ENCODE measurements at places on chromosomes 7 and 10.

DNA sequence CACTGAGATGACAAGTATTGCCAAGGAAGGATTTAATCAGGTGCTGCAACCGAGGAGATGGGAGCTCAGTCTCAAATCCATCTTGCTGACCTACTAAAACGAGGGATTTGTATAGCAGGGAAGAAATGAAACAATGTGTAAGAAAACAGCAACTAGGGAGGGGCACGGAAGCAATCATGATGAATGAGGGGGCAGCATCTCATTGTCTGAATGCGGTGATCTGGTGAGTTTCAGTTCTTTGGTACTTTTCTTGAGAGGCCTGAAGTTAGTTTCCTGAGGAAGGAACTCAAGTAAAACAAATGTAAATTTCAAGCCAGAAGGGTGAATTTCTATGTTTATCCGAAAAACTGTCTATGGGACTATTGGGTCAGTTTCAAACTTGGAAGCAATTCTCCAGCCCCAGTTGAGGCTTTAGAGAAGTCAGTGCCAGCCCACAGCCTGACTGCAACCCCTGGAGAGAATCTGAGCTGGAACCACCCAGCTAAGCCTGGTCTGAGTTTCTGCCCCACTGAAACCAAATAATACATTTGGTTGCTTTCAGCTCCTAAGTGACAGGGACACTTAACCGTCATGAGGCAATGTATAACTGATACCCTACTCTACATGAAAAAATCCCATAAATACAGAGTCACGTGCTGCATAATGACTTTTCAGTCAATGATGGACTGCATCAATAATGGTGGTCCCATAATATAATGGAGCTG lies 45.8 kb upstream of the TNS3 start:
- no peak for DNase-seq

- no peak for DNase-seq
Measured at GRCh38 chr7:159175792-159176191, 31.1 kb upstream of the VIPR2 start.

- no peak for DNase-seq
Measured at GRCh38 chr7:133330085-133330484, 77.2 kb downstream of the EXOC4 start.

DNA sequence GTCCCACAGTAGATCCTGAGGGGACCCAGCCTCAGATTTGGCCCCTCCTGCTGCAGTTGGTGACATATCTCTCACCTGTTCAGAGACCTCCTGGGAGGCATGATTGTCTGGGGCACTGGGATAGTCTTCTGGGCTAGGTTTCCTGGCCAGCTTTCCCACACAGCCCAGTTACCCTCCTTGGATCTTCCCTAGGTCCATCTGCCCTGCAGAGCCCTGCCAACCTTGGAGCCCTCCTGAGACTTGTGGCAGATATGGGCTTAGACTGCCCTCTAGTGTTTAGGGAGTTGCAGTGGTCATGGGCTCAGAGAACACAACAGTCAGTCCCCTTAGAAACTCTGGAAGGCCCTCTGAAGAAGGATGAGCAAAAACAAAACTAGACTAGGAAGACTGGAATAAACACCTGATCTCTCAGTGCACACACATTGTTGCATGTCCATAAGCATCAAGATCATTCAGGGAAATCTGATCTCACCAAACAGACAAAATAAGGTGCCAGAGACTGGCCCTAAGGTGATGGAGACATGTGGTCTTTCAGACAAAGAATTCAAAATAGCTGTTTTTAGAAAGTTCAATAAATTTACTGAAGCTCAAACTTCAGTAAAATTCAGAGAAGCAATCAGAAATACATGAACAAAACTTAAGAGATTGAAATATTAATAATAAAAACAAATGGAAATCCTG lies 324.6 kb downstream of the ATRNL1 start:
- DNase-seq, result no peak

DNA sequence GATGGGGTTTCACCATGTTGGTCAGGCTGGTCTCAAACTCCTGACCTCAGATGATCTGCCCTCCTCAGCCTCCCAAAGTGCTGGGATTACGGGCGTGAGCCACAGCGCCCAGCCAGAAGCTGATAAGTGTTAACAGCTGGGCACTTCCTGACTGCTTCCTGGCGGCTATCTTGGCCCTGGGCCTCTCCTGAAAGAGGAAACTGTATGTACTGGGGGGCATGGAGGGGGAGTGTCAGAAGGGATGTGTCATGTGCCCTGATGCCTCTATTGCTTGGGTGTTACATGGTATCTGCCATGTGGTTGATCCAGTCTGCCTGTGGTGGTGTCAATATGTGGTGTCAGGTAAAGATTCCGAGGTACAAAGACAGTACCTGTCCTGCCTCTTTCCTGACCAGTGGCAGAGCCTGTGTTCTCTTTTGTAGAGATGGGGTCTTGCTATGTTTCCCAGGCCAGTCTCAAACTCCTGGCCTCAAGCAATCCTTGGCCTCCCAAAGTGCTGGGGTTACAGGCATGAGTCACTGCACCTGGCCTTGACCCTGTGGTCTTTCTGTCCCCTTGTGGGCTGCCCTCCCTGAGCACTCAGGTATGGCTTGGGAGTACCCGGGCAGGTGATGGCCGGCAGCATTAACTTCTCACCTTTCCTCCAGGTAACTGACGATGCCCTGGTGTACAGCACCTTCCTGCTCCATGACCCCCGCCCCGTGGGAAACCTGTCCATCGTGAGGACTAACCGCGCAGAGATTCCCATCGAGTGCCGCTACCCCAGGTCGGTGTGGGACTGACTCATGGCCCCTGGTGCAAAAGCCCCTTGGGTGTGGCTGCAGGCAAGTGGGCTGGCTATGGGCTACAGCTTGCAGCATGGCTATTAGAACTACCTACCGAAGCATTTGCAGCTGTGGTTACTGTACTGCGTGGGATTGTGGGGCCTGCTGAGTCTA lies 4.4 kb downstream of the ZP3 start:
- no peak for DNase-seq

GRCh38 chr10:79246209-79246581 lies 101.1 kb upstream of the PPIF start:
- DNase-seq, result no peak

- DNase-seq, result no peak
Measured at GRCh38 chr10:71725998-71726579, 6.5 kb upstream of the C10orf105 start.

DNA sequence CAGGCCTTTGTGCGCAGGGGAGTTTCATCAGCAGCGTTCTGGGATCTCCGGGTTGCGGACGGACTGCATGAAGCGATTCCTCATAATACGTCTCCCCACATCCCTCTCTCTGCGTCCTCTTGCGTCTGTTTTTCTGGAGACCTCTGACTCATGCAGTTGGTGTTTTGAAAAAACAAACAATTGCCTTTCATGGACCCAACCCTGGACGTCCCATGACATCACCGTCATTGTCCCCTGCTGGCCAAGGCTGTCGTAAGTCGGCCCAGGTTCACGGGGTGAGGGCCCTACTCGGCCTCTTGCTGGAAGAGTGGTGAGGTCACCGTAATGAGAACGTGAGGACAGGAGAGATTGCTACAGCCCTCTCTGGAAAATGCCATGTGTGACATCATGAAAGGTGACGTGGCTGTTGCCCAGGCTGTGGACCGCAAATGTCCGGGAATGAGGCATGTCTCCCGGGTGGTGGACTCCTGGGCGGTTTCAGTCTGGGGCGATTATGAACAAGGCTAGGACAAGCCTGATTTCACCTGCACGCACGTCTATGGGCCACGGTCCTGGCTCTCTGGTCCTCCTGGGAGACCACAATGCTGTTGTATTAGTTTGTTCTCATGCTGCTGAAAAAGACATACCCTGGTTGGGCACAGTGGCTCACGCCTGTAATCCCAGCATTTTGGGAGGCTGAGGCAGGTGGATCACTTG lies 9.8 kb upstream of the MAFK start:
- no peak for DNase-seq

- DNase-seq, result no peak
Measured at GRCh38 chr10:132443983-132444876, 47.2 kb downstream of the PWWP2B start.

DNA sequence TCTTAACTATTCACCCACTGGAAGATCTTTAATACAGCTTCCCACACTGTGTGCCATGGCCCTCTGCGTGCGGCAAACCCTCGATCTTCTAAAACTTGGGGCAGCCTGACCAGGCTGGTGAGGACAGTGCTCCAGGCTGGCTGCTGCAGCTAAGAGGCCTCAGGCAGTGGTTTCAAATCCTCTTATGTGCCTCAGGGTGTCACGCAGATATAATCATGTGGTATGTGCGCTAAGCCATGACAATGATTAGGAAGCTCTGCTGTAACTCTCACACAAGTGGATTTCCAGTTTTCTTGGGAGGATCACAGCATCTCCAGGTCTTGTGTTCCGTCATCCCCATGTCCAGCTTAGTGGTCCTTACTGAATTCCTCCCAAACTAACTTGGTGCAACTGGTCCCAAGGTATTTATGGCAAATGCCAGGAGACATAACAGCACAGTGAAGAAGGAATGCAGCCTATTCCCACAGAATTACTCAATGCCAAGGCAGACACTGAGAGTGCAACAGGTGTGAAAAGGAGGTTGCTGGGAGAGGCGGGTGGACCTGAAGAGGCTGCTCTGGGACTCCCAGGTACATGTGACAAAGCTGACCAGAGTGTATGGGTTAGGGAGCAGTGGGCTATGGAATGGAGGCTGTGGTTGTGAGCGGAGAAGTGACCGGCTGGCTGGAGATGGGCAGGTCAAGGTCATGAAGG lies 2.3 kb downstream of the HPS1 start:
- DNase-seq, result no peak

GRCh38 chr10:133453516-133454203 lies at the start of gene SCART1:
Gene SCART1 (plus strand): TSS chr10:133453945. CDS start chr10:133453998, 53 bp downstream.
- DNase-seq, result no peak

DNA sequence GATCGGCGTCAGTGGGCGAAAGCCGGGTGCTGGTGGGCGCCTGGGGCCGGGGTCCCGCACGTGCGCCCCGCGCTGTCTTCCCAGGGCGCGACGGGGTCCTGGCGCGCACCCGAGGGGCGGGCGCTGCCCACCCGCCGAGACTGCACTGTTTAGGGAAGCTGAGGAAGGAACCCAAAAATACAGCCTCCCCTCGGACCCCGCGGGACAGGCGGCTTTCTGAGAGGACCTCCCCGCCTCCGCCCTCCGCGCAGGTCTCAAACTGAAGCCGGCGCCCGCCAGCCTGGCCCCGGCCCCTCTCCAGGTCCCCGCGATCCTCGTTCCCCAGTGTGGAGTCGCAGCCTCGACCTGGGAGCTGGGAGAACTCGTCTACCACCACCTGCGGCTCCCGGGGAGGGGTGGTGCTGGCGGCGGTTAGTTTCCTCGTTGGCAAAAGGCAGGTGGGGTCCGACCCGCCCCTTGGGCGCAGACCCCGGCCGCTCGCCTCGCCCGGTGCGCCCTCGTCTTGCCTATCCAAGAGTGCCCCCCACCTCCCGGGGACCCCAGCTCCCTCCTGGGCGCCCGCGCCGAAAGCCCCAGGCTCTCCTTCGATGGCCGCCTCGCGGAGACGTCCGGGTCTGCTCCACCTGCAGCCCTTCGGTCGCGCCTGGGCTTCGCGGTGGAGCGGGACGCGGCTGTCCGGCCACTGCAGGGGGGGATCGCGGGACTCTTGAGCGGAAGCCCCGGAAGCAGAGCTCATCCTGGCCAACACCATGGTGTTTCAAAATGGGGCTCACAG lies 1.1 kb downstream of the EGFR start:
- no peak for DNase-seq

- DNase-seq, result no peak
Measured at GRCh38 chr7:138907850-138908249, 73.3 kb downstream of the KIAA1549 start.

DNA sequence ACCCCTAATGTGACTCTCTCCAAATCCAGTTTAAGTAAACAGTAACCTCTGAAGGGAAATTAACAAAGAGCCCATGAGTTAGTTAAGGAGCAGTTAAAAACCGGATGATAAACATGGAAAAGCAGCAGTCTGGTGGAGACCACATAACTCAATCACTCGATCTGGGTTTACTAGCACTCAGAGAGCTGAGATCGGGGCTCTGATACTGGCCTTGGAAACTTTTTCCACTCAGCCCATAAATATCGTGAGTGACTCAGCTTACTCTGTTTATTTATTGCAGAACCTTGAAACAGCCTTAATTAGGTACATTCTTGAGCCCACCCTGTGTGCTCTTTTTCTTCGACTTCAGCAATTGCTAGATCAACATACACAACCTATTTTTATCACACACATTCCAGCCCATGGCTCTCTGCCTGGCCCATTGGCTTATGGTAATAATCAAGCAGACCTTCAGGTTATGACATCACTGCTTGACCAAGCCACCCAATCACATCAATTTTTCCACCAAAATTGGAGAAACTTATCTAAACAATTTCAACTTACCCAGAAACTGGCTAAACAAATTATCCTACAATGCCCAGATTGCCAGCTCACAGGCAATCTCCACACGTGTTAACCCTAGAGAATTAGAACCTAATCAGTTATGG lies 82.2 kb upstream of the GPR22 start:
- no peak for DNase-seq

- no peak for DNase-seq
Measured at GRCh38 chr7:8390262-8390626, 43.2 kb upstream of the NXPH1 start.
